ENCODE measurements at places on chromosomes 13 and 19.

GRCh38 chr19:7670150-7670783 is 1.4 kb downstream of the RETN start:
- no peak for DNase-seq

GRCh38 chr19:41416194-41416674 is 10.9 kb downstream of the B3GNT8 start:
- no peak for DNase-seq

DNA sequence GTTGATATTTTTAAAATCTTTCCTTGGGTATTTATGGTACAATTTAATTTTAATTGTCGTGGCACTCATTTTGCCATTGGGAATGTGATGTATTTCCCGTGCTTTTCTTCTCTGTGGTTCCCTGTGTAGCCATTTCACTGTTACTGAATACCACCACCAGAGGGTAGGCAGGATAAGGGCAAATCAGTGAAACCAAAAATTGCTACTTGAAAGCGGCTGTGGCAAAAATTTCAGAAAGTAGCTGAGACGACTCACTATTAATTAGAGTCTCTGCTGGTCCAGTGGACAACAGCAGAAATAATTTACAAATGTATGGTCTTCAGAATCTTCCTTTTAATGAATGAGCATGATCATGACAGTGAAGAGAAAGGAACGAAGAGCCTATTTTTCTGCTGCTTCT is 34.4 kb upstream of the MIR17HG start:
- no peak for DNase-seq

- DNase-seq, result no peak
Measured at GRCh38 chr13:57582032-57582431, 49.5 kb upstream of the PCDH17 start.

DNA sequence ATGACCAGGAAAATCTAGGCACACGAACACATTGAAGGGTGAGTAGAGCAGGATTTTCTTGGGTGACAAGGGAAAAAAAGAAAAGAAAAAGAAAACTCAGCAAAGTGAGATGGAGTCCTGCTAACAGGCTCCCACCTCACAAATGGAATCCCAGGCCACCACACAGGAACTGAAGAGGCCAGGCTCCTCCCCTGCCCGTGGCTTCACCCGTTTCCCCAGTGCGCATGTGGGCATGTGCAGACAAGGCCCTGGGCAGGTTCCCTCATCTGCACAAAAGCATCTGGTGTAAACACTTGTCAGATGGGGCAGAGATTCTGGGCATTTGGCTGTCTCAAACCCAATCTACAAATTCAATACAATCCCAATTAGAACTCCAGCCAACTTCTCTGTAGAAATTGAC is 24.5 kb downstream of the CFAP97D2 start:
- no peak for DNase-seq

DNA sequence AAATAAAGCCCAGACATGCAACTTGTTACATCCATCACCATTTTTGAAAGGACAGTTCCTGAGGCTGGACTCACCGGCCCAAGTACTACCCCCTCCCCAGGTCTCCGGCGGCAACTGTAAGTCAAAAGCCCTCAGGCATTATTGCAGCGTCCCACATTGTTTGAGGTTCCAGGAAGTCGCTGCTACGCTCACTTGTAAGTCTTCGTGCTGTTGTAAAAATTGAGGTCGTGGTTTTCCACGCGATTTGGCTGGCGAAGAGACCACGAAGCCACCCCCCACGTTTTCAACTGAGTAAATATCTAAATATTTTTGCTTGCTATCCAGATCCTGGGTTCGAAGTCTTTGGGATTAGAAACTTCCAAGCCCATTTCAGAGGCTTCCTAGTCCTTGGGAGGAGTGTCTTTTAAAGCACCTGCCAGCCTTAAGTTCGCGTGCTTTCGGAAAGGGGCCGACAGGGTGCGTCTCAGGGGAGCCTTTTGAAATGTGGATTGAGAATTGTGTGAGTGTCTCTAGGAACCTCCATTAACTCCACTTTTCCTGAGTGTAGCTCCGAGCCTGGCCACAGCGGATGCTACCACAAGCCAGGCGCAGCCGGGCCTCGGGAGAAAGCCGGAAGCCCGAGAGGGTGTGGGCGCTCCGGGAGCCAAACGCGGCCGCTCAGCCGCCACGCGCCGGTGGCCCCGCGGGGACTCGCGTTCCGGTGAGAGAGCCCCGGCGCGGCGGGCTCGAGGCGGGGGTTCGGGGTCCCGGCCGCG is 434 bp upstream of the FNDC3A start:
- DNase-seq, result no peak

DNA sequence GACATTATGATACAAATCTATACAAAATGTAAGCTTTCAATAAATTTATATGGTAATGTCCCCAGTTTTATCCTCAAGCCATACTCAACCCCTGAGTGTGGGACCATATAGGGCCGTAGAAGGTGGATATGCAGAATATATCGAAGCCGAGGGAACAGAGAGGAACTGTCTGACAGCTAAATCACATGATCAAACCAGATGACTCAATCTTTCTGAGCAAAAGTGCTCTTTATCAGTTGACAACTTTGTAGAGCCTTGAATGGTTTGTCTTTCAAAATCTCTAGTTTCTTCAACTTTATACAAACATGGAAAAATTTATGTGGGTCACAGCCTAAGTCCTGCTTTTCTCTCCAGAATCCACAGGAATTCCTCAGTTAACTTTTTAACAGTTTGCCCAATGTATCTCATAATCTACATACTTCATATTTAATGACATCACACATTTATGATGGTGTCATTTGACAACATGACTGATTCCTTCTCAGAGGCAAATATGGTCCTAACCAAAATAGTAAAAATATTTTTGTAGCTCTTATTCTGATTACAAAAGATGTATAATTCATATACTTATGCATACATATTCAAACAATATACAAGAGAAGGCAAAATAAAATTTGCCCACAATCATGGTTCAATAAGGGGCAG is 673.0 kb upstream of the GPC6 start:
- no peak for DNase-seq

DNA sequence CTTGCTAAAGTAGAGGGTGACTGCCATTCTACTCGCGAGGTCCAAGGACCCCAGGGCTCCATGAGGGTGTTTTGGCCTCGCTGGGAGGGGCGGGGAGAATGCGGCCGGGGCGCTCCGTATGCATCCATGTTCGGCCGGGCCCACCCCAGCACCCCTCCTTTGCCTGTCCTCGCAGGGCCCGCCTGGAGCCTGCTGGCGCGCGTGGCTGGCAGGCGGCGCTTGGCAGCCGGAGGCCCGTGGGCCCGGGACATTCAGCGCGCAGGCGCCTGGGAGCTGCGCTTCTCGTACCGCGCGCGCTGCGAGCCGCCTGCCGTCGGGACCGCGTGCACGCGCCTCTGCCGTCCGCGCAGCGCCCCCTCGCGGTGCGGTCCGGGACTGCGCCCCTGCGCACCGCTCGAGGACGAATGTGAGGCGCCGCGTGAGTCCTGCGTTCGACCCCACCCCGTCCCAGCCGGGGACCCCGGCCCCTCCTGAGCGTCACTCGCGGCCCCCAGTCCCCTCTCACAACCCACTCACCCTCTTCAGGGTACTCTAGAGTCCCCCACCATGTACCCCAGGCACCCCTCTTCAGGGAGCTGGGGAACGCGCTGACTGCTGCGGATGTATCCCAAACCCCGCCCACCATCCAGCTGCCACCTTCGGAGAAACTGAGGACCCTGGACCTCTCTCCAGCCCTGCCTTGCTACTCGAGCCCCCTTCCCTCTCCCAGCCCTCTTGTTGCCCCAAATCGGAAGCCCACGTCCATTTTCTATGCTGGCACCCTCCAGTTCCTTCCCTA is 4.1 kb downstream of the DLL3 start:
- DNase-seq, result peak; percentile 52

DNA sequence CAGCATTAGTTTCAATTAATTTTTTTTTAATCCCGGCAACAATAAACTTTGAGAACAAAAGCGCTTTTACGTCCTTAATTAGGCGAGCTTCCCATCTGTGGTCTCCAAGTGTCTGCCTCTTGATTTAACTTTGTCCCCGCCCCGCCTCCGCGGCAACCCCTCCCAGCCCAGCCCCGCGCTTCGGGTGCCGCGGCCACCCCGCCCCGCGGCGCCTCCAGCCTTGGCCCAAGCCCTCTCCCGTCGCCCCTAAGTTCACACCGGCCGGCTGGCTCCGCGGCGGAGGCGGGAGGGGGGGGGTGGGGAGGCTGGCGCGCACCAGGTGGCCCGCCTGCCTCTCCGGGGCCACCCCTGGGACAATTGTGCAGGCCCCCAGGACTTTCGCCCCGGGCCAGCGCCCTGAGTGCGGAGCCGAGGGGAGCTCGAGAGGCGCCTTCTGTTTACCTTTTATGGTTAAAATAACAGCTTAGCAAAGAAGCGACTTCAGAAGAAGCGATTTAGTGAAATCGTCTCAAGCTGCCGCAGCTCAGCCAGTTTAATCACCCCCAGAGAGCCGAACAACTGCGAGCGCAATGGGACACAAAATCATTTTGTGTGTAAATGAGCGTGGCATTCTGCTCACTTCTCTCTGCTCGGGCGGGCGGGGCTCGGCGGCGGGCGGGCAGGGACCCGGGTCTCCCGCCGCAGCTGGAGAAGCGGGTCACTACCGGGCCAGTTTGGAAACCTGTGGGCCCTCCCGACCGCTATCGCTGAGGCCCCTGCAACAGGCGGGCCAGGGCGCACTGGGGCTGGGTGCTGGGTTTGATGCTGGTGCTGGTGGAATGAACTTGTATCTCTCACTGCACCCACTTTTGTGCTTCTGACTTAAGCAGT is 1.4 kb downstream of the KCTD15 start:
- no peak for DNase-seq

DNA sequence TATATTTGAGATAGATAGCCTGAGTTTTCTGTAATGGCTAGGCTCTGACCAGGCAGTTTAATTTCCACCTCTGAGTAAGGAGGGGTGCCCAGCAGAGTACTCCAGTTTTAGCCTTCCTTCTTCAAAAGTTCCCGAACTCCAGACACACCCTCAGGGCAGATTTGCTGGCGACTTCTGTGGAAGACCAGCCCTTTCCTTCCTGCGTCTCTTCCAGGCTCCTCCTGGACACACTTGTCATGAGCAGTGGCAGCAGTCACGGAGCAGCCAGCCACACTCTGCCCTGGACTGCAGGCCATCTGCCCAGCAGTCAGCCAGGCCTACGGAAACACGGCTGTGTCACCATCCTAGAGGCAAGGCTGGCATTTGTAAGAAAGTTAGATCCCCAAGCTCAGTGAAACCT is 6.6 kb upstream of the FLT1 start:
- DNase-seq, result no peak

GRCh38 chr19:16161840-16162239 is 11.5 kb downstream of the CIB3 start:
- DNase-seq, result no peak

GRCh38 chr19:1855828-1856255 is 7.5 kb downstream of the KLF16 start:
- DNase-seq, result no peak

GRCh38 chr19:34482380-34483250 is 1.1 kb downstream of the WTIP start:
- no peak for DNase-seq

DNA sequence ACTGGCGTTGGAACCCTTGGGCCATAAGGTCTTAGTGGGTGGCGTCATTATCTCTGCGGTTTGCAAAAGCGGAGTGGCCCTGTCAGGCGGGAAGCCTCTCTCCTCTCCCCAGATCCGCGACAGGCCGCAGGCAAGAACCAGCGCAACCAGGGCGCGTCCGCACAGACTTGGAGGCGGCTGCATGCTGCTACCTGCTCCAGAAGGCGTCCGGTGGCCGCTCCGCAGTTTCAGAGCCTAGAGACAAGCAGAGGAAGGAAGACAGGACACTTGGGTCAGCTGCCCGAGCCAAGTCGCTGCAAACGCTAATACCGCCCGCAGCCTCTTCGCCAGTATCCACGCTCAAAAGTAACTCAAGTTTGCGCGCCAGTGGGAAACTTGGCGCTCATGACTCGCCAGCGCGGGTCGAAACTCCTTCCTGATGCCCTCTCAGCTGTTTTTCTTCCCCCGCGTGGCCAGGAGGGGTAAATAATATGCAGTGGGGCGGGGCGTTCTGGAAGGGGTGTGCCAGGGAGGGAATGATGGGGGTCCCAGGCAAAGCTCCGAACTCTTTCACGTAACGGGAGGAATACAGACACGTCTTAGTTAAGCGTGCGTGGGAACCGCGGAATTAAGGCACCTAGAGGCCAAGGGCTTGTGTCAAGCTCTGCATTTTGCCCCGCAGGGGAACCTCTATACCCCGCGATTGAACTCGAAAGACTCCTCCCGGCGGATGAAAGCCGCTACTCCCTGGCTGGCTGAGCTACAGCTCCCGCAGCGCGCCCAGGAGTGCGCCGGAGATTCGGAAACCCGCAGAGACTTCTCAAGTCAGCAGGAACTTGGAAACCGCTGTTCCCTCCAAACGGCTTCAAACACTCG is at the start of gene EDNRB:
EDNRB (minus strand) TSS at position 441 of the 855 bp plus-strand sequence; CDS start at position 183, 258 bp downstream.
- DNase-seq, result no peak

GRCh38 chr13:108113407-108113806 is 101.9 kb downstream of the LIG4 start:
- DNase-seq, result no peak

GRCh38 chr19:17871878-17872250 is at the start of gene SLC5A5:
SLC5A5 (plus strand) TSS chr19:17871945; CDS start chr19:17872320, 375 bp downstream.
- DNase-seq, result no peak

GRCh38 chr19:566403-566802 is 6.0 kb upstream of the BSG start:
- DNase-seq, result no peak

DNA sequence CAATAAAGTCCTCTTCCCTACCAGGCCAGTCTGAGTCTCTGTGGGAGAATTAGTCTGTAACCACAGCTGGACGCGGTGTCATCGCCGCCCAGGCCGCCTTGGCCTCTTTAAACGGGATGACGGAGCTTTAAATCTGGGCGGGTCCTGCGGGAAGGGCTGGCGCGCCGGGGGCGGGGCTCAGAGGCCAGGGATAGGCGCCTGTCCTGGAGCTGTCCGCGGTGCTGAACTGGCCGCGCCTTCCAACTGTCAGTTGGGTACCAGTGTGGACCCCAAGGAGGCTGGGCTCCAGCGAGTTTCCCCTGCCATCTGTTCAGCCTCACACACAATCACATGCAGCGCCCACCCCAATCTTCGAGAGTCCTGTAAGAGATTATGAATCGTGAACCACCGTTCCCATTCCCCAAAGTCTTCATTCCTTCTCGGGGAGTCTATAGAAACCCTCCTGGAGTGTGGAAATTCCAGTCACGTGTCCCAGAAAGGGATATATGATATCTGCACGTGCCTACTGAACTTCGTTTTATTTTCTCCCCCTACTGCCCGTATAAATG is 11.5 kb downstream of the APLP1 start:
- peak; percentile 50 for DNase-seq
